ENCODE measurements at places on chromosomes 2 and 18. TPM values are rescaled to one million over a fixed set of nuclear protein-coding genes. Genes with fewer than 3 reads are reported as not detected.

The IWS1 gene
- 36.2 TPM for total RNA-seq

The ALPG gene
- 0.33 TPM for total RNA-seq

The MFF gene
- 102 TPM for total RNA-seq

The PUM2 gene
- 34.8 TPM for total RNA-seq

The PMS1 gene
- total RNA-seq: 7.3 TPM

The L3MBTL4 gene
- total RNA-seq: not detected

The SLC5A7 gene
- total RNA-seq: not detected

The GPR35 gene
- 0.50 TPM for total RNA-seq

The HAUS1 gene
- 54.8 TPM for total RNA-seq

The CYS1 gene
- 1.1 TPM for total RNA-seq

The FNDC4 gene
- 3.7 TPM for total RNA-seq

The TMEM37 gene
- total RNA-seq: 2.3 TPM

The WIPF1 gene
- 25.2 TPM for total RNA-seq

The FER1L5 gene
- not detected for total RNA-seq

The ARL6IP6 gene
- total RNA-seq: 19.2 TPM

The ZNF521 gene
- total RNA-seq: not detected

The PAIP2B gene
- 0.26 TPM for total RNA-seq

The ALLC gene
- total RNA-seq: not detected

The COL6A3 gene
- 0.37 TPM for total RNA-seq

The SAG gene
- total RNA-seq: not detected

The CD226 gene
- total RNA-seq: 0.23 TPM

The PAX3 gene
- total RNA-seq: not detected

The PAX8 gene
- total RNA-seq: 0.85 TPM

The TTR gene
- total RNA-seq: not detected

The CCDC141 gene
- total RNA-seq: not detected

The NPPC gene
- total RNA-seq: 0.31 TPM

The TMEFF2 gene
- 0.34 TPM for total RNA-seq

The MYO3B gene
- not detected for total RNA-seq

The SP140 gene
- total RNA-seq: 0.27 TPM

The NMUR1 gene
- not detected for total RNA-seq

The KCNS3 gene
- 1.1 TPM for total RNA-seq

The NCKAP5 gene
- 0.90 TPM for total RNA-seq

The DPP4 gene
- total RNA-seq: 0.56 TPM

The NEU2 gene
- not detected for total RNA-seq

The CNPPD1 gene
- 49.4 TPM for total RNA-seq

The KCNIP3 gene
- total RNA-seq: 2.0 TPM

The UGT1A4 gene
- total RNA-seq: 0.12 TPM

The SCN9A gene
- 4.4 TPM for total RNA-seq

The PLB1 gene
- 2.4 TPM for total RNA-seq

The TEX44 gene
- total RNA-seq: not detected

The PPP1R7 gene
- 73.1 TPM for total RNA-seq

The UPP2 gene
- not detected for total RNA-seq

The DNAH6 gene
- total RNA-seq: 0.05 TPM

The SALL3 gene
- total RNA-seq: not detected

The SERPINB13 gene
- total RNA-seq: not detected

The UGT1A9 gene
- 5.0 TPM for total RNA-seq

The LRRFIP1 gene
- total RNA-seq: 85.2 TPM

The SERPINB11 gene
- not detected for total RNA-seq

The KCNG2 gene
- not detected for total RNA-seq
